ENCODE measurements at places on chromosomes 12 and 14.

- DNase-seq: no peak
Observed at GRCh38 chr14:31337331-31337730, 83.0 kb downstream of the HEATR5A start.

- DNase-seq: no peak
Observed at GRCh38 chr12:116202433-116202832, 75.1 kb downstream of the MED13L start.

- peak; percentile 89 for DNase-seq
Observed at GRCh38 chr14:31419967-31420318, 407 bp downstream of the HEATR5A start.

DNA sequence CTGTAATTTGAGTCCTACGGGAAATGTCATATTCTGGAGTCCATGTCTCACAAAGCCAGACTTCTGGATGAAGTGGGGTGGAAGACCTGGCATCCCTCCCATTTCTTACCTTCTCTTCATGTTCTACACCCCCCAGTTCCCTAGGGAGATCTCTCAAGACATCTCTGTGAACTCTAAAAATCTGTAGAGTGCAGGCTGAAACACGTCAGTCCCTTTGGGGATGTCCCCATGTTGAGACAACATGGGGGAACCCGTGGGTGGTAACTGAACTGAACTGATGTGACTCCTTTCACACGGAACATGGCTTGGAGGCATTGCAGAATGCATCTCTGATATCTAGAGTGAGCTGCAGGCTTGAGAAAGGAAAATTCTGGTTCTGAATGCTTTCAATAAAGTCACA is 15.2 kb downstream of the SERPINA12 start:
- DNase-seq: no peak

DNA sequence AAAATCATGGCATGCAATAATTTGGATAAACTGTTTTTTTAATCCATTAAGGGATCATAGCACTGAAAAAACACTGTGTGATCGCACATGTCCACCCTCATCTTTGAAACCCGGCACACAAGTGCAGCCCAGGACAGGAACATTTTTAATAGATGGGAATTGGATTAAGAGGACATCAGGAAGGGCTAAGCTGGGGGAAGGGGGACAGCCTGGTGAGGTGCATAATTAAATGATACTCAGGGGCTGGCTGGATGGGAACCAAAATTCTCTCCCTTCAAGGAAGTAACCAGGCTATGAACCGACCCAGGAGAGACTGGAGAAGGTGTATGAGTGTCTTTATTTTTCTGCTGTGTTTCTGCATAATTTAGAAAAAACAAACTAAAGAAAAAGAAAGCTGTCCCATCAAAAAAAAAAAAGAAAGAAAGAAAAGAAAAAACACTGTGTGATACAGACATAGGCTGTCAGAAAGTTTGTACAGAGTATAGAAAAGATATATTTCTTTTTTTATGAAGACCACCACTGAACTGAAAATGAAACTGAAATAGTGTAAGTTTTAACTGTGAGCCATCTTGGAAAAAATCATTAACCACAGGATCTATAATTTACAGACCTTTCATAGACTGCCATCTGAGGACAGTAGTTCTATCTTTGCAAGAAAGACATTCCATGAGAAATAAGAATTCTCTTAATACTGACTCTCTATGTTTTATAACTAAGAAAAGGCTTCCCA is 75.1 kb upstream of the SLC38A4 start:
- DNase-seq: no peak

- DNase-seq: no peak
Observed at GRCh38 chr14:50520947-50521815, 11.2 kb downstream of the MAP4K5 start.

DNA sequence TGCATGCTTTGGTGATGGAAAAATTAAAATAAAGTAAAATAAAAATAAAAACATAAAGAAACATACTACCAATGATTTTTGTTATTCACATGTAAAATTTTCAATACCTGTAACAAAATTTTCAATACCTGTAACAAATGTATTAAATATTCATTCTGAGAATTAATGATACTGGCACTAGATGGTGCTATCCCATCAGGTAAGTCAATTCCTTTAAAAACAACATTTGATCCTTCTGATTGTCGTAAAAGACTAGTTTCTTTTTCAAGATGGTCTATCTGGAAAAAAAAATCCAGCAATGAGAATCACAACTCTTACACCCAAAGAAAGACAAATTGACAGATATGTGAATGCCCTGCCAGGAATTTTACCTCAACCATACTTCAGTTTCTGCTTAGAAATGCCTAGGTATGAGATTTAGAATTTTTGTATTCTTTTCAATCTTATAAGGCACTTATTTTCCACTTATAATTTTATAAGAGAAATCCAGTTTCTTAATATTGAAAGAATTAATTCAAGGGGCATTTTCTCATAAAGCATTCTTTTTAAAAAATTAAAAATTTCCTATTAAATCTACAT is 30.7 kb downstream of the CEP290 start:
- no peak for DNase-seq

DNA sequence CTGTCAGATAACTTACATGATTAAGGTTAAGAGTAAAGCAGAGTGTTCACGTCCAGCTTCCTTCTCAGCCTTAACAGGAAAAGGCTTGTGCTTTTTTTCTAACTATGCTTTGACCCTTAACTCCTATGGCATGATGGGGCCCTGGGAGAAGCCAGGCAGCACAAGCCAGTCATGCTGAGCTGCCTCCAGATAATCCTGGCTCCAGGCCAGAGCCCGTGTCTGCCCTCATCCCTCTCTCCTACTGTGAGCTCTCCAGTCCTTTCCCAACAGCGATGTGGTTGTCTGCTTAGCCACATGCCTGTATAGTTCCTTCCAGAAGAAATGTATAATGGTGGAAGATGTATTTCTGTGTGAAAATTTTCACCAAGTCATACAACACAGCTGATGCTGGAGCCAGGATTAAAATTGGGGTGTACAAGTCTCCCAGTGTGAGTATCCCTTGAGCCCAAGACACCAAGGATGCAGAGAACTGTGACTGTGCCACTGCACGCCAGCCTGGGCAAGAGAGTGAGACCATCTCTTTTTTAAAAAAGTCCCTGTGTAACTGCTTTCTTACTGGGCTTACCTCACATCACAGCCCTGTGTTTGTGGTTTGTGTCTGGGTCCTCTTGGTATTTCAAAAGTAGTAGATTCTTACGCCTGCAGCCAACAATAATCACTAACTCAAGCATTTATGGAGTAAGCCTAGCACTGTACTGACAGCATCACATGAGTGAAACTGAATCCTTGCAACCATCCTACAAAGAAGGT is 7.9 kb upstream of the ITFG2 start:
- DNase-seq: no peak
